Body of pancreas (tissue), 4 donors: ENCODE measurements at places on chromosomes 11 and 22. TPM values are rescaled to one million over a fixed set of nuclear protein-coding genes. Genes with fewer than 3 reads are reported as not detected.
A peak's percentile ranks its signal among the peaks of the same experiment; 100 is the strongest.

DNA sequence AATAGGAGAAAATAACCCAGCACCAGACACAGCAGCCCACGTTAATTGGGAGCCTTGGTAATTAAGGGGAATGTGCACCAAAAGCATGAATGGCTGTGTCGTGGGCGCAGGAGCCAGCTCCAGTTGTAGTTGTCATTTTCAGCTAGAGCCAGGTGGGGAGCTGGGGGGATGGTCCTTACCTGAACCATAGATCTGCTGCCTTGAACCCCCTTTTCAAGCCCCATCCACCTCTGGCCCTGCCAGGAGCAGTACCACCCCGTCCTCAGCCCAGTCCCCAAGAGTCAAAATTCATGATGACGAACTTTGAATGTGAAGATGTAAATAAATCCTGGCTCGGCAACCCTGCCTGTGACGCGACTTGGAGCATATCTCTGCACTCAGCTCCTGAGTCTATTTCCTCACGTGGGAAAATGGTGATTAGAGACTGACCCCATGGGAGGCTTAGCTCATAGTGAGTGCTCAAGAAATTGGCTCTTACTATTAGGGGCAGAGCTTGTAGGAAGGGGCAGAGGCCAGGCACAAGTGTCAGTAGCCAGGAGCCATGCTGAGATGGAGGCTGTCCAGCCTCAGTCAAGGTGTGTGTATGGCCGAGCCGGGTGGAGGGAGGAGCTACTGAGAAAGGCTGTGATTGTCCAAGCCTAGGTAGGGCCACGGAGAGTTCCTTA lies 794 bp upstream of the FXYD6 start:
- no peaks in the 10 kb centered on the region for H3K27me3 ChIP-seq
- no peak overlapping the region for H3K4me3 ChIP-seq
- peaks cover 17% of the 10 kb centered on the region for H3K4me1 ChIP-seq
- DNase-seq: no peak

- no peaks in the 10 kb centered on the region for H3K4me1 ChIP-seq
- DNase-seq: no peak
- no peak overlapping the region for H3K4me3 ChIP-seq
- H3K27me3 ChIP-seq: no peaks in the 10 kb centered on the region
- no peak overlapping the region for H3K27ac ChIP-seq
- no peaks in the 10 kb centered on the region for H3K36me3 ChIP-seq
Observed at GRCh38 chr11:1158681-1159487, 1.1 kb downstream of the MUC5AC start.

DNA sequence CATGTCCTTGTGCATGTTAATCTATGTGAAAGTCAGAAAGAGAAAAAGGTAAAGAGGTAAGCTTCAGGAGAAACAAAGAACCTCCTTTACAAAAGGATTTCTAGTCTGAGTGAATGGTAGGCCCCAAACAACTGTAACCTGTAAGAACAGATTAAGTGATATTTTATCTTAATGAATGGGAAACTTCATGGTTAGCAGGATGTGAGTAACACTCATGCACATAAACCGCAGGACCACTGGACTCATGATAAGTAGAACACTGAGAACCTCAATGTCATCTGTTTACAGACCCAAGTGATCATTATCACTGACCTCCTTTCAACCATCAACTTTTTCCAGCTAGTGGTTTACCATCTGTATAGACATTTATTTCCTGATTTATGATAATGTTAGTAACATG lies 19.9 kb downstream of the OR8G5 start:
- no peaks in the 10 kb centered on the region for H3K27me3 ChIP-seq
- no peak overlapping the region for H3K27ac ChIP-seq
- no peaks in the 10 kb centered on the region for H3K4me1 ChIP-seq
- H3K36me3 ChIP-seq: no peaks in the 10 kb centered on the region
- H3K4me3 ChIP-seq: no peak overlapping the region
- DNase-seq: no peak

DNA sequence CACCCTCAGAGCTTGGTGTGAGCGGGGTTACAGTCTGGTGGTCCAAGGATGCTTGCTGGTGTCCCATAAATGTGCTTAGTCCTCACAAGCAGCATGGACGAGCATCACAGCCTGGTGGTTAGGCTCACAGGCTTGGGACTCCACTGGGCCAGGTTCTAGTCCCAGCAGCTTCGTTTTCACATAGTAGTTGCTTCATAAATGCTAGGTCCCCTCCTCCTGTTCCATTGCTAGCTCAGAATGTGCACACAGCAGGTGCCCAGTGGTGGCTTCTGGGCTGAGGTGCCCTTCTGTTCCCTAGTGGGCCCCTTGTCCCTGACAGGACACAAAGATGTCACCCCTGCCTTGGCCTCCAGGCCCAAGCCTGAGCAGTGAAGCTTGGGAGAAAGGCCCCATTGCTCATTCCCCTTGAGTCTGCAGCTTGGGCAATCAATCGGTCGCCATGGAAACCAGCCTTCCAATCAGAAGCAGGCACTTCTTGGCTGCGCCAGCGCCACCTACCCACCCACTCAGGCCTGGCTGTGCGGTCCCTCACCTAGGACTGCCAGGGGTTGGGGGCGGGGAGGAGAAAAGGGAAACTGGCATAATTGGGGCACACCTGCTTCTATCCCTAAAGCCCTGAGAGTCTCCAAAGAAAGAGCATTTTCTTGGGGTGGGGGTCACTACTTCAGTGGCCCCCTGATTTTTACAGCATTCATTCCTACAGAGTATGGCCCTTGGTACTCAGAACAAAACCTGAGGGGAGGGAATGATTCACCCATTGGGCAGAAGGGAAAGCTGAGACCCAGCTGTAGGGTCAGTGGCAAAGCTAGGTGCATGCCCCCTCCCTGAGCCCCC lies 48.1 kb downstream of the CYTH4 start:
- peaks cover 25% of the 10 kb centered on the region for H3K4me1 ChIP-seq
- no peak overlapping the region for H3K27ac ChIP-seq
- peak; percentile 81 for DNase-seq
- H3K36me3 ChIP-seq: no peaks in the 10 kb centered on the region
- H3K4me3 ChIP-seq: no peak overlapping the region

DNA sequence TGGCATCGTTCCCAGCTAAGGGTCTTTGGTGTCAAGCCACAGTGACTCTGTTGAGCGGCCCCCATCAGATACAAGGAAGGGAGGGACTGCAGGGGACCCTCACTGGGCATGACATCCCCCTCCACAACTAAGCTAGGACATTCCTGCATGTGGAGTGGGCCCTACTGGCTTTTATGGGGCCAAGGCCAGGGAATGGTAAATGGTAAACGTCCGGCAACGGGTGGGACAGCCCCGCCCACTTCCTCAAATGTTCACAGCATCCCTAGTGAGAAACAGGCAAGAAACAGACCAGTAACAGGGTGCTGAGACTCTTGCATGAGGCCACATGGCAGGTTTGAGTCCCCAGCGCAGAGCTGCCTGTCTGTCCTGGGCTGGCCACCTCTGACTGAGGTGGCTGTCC lies 4.4 kb downstream of the TMPRSS6 start:
- H3K4me3 ChIP-seq: no peak overlapping the region
- H3K36me3 ChIP-seq: no peaks in the 10 kb centered on the region
- DNase-seq: no peak
- H3K27me3 ChIP-seq: no peaks in the 10 kb centered on the region
- no peaks in the 10 kb centered on the region for H3K4me1 ChIP-seq
- H3K27ac ChIP-seq: no peak overlapping the region

- H3K27me3 ChIP-seq: no peaks in the 10 kb centered on the region
- DNase-seq: no peak
- no peak overlapping the region for H3K4me3 ChIP-seq
- H3K36me3 ChIP-seq: no peaks in the 10 kb centered on the region
- no peaks in the 10 kb centered on the region for H3K4me1 ChIP-seq
- no peak overlapping the region for H3K27ac ChIP-seq
Observed at GRCh38 chr22:17243524-17243923, 24.3 kb upstream of the ADA2 start.

- no peaks in the 10 kb centered on the region for H3K27me3 ChIP-seq
- no peak overlapping the region for H3K27ac ChIP-seq
- H3K36me3 ChIP-seq: no peaks in the 10 kb centered on the region
- no peak for DNase-seq
- H3K4me3 ChIP-seq: no peak overlapping the region
- H3K4me1 ChIP-seq: peaks cover 15% of the 10 kb centered on the region
Observed at GRCh38 chr11:36103933-36104530, 160.2 kb downstream of the LDLRAD3 start.

Gene ZP1
- total RNA-seq: not detected

Gene PHF21B
- not detected for total RNA-seq
